ENCODE measurements at places on chromosomes 4 and X.

- DNase-seq: no peak
These were observed 735.1 kb downstream of the GLUD2 start for GRCh38 chrX:121782544-121782943.

- DNase-seq: no peak
These were observed 1090.7 kb downstream of the FAT4 start for GRCh38 chr4:126405369-126405982.

GRCh38 chrX:71236836-71237235, 13.8 kb downstream of the GJB1 start:
- DNase-seq: no peak

DNA sequence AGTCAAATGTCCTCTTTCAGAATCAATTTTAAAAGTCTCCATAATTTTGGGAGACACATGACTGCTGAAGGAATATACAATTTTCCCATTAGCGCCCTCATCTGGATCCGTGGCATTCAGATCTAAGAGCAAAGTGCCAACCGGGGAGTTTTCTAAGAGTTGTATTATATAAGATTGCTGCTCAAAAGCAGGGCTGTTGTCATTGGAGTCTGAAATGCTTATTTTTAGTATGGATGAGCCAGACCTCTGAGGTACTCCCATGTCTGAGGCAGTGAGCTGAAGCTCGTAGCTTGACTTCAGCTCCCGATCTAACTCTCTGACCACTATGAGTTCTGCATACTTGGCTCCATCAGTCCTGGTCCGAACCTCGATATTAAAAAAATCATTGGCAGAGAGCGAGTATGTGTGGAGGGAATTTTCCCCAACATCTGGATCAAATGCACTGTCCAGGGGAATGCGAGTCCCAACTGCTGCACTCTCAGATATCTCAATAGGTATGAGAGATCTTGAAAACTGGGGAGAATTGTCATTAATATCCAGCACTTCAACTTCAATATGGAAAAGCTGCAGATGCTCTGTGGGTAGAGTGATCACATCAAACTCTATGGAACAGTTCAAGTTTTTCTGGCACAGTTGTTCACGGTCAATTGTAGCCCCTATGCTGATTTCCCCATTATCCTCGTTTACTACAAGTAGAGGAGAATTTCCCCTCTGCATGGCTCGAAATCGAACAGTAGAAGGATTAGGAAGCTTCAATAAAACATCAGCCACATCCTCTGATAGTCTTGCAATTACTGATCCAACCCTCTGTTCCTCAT, 917 bp downstream of the PCDH18 start:
- no peak for DNase-seq

DNA sequence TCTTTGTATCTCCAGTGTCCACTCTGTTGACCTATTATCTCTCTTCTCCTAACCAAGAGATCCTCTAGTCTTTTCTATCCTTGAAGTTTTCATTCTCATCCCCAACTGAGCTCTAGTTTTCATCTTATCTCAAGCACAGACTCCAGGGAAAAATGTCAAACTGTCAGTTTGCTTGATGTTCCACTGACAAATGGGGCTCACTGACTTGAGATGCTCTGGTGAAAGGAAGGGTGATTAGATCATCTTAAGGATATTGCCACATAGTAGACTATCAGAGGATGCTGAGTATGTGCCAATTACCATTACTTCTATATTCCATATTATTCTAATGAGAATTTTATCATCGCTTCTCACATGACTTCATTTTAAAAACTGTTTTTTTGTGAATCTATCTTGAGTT, 2008.2 kb downstream of the ARAP2 start:
- DNase-seq: no peak

DNA sequence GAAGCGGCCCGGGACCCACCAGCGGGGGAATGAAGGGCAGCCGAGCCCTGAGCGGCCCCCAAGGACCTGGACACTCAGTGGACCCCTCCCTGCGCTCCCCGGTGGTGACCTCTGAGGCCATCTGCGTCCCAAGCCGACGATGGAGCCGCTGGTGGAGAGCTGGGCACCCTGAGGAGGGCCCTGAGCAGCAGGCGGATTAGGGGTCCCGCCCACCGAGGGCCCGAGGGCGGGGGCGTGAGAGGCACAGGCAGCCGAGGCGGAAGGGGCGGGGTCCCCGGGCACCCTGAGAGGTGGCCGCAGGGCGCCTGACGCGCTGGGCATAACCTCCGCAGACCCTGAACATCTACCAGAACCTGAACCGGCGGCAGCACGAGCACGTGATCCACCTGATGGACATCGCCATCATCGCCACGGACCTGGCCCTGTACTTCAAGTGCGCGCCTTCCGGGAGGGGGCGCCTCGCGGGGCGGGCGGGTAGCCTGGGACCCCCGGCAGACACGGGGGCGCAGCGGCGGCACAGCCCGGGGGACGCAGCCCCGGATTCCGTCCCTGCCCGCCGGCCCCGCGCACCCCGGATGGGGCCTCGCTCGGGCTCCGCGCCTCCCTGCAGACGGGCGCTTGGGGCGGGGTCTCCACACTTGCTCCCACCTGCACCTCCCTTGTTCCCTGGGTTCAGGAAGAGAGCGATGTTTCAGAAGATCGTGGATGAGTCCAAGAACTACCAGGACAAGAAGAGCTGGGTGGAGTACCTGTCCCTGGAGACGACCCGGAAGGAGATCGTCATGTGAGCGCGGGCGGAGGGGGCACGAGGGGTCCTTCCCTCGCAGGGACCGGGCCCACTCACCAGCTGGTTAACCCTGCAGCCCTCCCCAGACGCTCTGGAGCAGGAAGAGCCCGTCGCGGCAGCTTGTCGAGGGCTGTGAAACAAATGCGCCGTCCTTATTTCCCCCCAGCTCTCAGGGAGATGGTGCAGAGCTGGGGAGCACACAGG, 10.3 kb downstream of the ATP5ME start:
- peak; percentile 87 for DNase-seq

DNA sequence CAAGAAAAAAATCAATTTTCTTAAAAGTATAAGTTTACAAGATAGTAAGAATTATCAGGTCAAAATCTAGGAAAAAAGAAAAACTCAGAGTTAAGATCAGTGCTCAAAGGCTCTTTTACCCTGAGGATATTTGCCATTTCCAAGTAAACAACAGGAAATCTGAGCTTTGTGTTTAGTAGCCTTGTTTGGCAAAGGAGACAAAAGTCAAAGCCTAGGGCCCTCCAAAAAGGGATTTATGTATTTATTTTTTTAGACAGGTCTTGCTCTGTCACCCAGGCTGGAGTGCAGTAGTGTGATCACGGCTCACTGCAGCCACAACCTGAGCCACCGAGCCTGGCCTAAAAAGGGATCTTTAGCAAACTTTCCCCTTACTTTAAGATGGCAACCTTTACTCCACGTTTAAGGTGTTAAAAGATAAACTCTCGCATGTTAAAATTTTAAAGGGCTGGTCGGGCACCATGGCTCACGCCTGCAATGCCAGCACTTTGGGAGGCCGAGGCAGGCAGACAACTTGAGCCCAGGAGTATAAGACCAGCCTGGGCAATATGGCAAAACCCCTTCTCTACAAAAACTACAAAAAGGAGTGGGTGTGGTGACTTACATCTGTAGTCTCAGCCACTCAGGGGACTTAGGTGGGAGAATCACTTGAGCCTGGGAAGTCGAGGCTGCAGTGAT, 21.3 kb upstream of the OPHN1 start:
- DNase-seq: no peak

- DNase-seq: no peak
These were observed 19.1 kb downstream of the MFAP3L start for GRCh38 chr4:170007113-170007512.

GRCh38 chr4:10196191-10196590, 79.6 kb upstream of the WDR1 start:
- no peak for DNase-seq

DNA sequence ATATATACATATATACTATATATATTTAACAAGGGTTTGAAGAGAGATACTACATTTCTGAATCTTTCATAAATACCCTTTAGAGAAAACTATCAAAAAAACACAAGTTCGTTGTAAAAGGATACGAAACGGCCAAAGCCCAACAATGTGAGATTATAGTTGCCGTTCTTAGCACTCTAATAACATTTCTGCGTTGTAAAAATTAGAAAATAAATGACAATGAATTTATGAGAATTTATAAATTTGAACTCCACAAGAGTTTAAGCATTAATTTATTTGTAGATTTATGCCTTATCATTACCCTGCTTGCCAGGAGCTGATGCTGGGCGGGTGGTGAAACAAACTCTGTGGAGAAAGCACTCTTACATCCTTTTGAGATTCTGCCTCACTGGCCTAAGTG, 1.1 kb downstream of the WDR17 start:
- no peak for DNase-seq

GRCh38 chrX:75076429-75076828, 79.7 kb downstream of the ABCB7 start:
- DNase-seq: no peak

Data from CD8-positive, alpha-beta memory T cell (primary cell).